ENCODE measurements at places on chromosomes 1 and 21.

- DNase-seq, result no peak
Measured at GRCh38 chr1:169704797-169705196, 6.6 kb downstream of the SELL start.

DNA sequence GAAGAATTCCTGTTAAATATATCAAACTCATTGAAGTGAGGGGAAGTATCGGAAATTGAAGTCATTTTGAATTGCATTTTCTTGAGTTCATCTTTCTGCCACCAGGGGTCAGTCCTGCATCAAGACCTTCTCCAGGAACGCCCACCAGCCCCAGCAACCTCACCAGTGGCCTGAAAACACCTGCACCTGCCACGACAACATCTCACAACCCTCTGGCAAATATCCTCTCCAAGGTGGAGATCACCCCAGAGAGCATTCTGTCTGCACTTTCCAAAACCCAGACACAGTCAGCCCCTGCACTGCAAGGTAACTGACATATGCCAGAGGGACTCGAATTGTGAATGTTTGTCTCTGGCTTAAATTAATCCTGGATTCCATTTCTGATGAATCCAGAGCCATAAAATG is 22.8 kb upstream of the TARS2 start:
- peak; percentile 78 for DNase-seq

DNA sequence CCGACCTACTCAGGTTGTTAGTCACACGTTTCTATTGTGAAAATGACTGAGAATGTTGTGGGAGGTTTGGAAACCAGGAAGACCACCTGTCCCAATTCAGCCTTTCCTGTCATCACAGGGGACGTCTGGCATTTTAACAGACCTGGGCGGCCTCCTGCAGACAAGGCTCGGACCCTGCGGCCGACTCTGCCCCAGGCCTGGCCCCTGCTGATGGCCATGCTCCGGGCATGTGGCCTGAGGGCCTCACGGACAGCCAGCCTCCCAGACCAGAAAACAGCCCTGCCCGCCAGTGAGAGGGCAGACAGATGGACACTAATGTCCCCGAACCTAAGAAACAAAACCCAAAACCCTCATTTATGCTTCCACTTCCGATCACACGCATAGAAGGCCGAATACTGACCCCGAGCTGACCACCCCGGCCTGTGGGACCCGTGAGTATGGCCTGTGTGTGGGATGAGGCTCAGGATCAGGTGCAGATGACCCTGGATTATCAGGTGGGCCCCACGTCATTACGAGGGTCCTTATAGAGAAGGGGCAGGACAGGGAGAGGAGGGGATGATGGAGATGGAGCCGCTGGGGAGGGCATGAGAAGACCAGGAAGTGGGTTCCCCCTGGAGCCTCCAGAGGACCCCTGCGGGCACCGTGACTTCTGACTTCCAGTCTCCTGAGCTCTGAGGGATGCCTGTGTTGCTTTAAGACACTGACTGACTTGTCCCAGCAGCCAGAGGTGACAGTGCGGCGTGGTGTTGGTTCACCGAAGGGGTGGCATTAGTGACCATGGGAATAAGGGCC is 9.6 kb downstream of the COL18A1 start:
- no peak for DNase-seq

- DNase-seq, result no peak
Measured at GRCh38 chr1:243550276-243550675, 294.4 kb downstream of the SDCCAG8 start.

- peak; percentile 47 for DNase-seq
Measured at GRCh38 chr1:8962812-8963530, 17.3 kb downstream of the CA6 start.

DNA sequence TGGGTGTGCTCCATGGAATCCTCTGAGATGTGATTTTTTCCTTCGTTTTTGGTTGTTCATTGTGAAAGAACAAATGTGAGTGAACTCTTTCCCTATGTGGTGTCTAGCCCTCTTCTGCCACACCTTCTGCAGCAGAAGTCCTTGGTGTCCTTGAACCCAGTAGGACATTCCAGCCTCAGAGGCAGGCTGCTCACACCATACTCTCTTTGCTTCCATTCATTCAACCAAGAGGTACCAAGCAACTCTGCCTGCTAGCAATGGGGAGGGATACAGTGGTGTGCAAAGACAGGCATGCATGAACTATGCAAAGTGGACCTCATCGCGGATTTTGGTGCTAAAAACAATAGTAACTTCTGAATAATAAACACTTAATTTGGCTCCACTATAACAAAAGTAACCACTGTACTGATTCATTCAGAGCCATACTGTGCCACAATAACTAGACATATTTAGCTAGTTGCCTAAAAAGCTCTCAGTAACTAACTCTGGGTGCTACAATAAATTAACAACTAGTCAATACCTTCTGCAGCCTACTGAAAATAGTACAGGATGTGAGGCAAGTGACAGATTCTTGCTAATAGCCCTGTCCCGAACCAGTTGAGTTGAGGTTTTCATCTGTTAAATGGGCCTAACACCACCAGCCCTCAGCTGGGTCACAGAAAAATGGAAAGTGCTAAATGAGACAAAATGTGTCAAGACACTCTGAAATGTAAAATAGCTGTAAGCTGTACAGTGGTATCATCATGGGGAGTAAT is 155.4 kb downstream of the SLC45A1 start:
- no peak for DNase-seq

GRCh38 chr1:31579374-31579773 is 3.1 kb downstream of the TINAGL1 start:
- DNase-seq, result no peak

DNA sequence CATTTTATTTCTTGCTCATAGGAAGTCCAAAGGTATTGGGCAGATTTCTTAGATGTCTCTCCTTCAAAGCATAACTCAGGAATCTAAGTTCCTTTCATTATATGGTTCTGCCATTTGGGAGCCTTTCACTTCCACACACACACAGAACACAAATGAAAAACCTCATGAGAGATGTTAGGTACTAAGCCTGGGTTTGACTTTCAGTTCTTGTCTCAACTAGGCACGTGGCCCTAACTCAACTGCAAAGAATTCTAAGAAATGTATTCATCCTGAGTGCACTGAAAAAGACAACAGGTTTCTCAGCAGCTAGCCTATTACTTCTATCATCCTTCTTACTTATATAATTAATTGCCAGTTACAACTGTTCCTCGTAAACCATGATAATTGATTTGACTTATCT is 190.0 kb upstream of the SAMSN1 start:
- DNase-seq, result no peak

GRCh38 chr1:43632135-43632670 is 17.7 kb upstream of the KDM4A start:
- no peak for DNase-seq

DNA sequence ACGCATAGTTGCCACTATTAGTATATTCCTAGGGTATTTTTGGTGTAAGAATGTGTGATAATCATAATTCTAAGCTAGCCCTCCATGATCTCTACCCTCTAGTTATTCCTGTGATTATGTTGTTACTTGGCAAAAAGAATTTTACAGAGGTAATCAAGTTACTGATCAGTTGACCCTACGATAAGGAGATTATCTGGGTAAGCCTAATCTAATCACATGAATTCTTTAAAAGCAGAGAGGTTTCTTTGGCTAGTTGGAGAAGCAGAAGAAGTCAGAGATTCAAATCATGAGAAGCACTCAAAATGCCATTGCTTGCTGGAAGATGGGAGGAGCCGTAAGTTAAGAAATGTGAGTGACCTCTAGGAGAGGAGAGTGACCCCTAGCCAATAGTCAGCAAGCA is 72.7 kb downstream of the RPE65 start:
- DNase-seq, result no peak

GRCh38 chr21:41156142-41156541 is 11.8 kb upstream of the BACE2 start:
- no peak for DNase-seq

DNA sequence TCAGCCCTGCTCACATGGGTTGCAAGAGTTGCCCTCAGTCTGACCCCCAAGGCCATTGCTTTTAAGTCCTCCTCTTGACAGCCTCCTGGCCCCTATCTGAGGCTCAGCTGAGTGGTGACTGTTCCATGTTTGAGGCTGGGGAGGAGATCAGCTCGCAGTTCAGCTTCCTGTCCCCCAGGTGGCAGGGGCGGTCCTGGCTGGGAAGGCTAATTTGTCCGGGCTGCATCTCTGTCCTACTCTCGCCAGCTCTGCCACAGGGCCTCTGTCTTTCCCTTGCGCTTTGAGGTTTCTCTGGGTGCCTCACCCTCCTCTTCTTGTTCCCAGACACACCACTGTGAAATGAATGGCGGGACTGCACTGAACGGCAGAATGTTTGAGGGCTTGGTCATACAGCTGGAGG is 157.3 kb downstream of the KCNJ6 start:
- DNase-seq, result no peak

DNA sequence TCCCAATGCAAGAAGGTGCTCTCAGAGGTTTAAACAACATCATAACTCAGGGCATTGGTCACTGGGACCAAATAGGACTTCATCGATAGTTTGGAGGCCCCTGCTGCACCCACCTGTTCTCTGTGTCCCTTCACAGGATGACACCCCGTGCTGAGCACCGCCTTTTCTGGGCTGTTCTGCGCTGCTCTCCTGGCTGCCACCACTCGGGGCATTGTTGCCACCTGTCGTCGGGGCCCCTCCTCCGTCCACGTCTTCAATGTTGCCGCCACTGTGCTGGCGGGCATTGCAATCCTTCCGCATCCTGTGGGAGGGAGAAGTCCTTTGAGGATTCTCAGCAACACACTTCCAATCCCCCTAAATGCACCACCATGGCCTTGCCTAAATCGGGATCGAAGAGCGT is 47.7 kb downstream of the NTPCR start:
- DNase-seq, result no peak

DNA sequence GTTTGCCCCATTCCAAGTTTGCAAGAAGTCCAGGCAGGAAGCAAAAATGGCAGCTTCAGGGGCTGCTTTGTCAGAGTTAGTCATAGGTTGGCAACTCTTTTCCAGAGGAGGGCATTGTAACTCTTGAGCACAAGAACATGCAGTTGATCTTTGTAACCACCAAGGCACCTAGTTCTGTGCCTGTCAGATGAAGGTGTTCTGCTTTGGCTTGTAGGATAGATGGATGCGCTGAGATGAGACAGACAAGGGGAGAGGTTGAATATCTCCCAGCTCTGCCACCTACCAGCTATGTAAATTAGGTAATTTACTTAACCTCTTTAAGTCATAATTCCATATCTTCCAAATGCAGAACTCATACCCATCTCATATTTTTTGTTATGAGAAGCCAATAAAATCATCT is 89.3 kb downstream of the ZNF648 start:
- no peak for DNase-seq

DNA sequence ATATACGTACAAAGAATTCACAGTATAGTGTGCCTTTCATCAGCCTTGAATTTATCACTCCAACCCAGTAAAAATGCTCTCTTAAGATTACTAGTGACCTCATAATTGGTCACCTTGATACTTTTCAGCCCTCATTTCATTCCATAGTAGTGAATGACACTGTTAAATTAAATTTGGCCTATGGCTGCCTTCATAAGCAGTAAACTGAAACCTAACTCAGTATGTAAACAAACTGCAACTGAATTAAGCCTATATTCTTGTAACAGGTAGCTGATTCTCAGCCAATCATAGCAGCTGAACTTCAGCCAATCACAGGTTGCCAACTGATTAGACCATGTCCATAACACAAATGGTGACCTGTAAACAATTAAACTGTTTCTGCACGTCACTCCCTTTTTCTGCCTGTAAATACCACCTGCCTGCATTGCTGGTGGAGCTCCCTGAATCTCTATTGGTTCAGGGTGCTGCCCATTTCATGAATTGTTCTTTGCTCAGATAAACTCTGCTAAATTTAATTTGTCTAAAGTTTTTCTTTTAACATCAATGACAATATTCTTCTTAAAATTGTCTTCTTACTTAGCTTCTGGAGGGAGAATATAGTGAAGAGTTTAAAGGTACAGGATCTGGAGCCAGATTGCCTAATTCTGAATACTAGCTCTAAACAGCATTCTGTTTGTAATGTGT is 24.0 kb upstream of the CAMSAP2 start:
- DNase-seq, result no peak

DNA sequence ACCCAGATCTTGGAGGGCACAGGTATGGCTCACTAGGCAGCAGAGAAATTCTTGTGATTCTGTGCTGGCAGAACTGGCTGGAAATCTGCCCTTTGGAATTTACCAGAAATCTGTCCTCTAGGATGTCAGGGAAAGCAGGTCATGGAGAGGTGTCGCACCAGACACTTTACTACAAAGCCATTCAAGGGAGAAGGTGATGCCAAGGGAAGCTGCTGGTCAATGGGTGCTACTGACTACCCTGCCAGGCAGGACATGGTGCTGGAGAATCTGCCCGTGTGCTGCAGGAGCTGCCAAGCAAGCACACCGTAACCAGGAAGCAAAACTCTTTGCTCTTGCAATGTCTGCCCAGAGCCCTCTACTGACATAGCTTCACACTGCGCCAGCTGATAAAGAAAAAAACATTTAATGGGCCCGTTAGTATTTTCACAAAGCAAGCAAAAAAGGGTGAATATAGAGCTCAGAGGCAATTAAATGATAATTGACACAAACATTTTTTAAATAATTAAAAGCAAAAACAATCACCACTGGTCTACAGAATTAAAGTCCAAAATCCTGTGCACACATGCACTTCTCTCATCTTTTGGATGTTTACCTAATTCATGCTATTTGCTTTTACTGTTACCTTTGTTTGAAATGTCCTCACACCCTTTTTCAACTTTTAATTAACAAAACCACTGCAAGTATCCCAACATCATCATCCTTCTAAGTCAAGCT is 7.2 kb upstream of the FBXO28 start:
- peak; percentile 16 for DNase-seq

GRCh38 chr1:228366062-228366865 is 40.4 kb downstream of the TRIM11 start:
- DNase-seq, result no peak

GRCh38 chr1:221888218-221888617 is 146.3 kb upstream of the DUSP10 start:
- no peak for DNase-seq

- no peak for DNase-seq
Measured at GRCh38 chr1:16913181-16913832, 8.4 kb upstream of the CROCC start.

DNA sequence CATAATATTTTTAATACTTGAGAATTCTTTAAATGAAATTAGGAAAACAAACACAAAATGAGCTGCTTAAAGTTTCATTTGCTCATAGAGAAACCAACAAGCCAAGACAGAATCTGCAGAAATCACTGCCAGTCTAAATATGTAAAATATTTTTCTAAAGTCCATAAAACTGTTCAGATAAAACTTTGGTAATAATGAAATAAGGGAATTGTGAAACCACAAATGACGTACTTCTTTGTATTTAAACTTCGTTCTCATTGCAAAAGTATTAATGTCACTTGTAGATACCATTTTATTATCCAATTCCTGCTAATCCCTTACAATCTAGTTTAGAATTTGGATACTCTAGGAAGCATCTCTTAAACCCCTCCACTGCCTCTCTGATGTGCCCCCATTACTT is 234.5 kb upstream of the NEGR1 start:
- DNase-seq, result no peak

DNA sequence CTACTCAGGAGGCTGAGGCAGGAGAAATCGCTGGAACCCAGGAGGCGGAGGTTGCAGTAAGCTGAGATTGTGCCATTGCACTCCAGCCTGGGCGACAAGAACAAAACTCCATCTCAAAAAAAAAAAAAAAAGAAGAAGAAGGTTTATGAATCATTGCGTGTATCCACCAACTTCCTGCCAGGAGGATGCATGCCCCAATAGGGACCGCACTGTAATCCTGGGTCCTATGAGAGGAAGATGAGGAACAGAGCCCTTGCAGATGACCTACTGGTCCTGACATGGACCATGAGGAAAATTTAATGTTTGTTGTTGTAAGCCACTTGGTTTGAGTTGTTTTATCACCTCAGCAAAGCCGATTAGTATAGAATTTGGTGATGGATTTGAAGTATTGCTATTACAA is 56.7 kb downstream of the PTGS2 start:
- DNase-seq, result no peak

- DNase-seq, result no peak
Measured at GRCh38 chr1:25869909-25870606, 5.5 kb downstream of the PAQR7 start.
